ENCODE measurements at places on chromosomes 2 and 18.

- DNase-seq: no peak
These were observed 65.4 kb downstream of the EPAS1 start for GRCh38 chr2:46362667-46363012.

- DNase-seq: peak; percentile 44
These were observed 9.1 kb upstream of the MALT1 start for GRCh38 chr18:58662118-58662517.

GRCh38 chr2:196783431-196784094 lies 15.9 kb downstream of the GTF3C3 start:
- peak; percentile 67 for DNase-seq

DNA sequence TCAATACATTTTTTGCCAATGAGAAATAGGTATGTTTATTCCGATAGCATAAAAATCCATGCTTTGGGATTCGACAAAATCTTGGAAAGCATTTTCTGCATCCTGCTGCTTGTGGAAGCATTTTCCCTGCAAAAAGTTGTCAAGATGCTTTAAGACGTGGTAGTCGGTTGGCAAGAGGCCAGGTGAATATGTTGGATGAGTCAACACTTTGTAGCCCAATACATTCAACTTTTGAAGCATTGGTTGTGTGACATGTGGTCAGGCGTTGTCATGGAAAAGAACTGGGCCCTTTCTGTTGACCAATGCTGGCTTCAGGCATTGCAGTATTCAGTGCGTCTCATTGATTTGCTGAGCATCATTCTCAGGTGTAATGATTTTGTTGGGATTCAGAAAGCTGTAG lies 764.5 kb downstream of the TRIB2 start:
- DNase-seq: peak; percentile 1

GRCh38 chr2:105621038-105621437 lies 123.7 kb upstream of the NCK2 start:
- DNase-seq: no peak

GRCh38 chr2:48566592-48567310 lies 36.8 kb downstream of the STON1 start:
- DNase-seq: no peak

- DNase-seq: no peak
These were observed 38.3 kb downstream of the APLF start for GRCh38 chr2:68505603-68506159.

DNA sequence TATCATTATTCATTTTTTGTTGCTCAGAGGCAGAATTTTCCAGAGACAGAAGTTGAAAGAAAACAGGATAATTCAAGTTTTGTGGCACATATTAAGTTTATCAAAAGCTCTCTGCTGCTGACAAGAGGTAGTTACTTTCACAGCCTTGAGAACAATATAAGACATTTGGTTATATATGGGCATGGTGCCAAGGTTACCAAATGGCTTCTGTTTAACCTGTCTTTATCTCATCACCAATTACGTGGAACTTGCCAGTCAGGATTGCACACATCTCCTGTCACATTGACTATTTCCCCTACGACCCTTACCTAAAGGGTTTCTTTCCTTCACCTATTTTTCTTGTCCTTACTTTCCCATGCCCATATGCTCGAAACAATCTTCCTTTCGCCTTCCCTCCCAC lies 35.9 kb downstream of the KLF7 start:
- DNase-seq: no peak

- DNase-seq: no peak
These were observed 31.2 kb downstream of the ASB1 start for GRCh38 chr2:238457927-238458324.

DNA sequence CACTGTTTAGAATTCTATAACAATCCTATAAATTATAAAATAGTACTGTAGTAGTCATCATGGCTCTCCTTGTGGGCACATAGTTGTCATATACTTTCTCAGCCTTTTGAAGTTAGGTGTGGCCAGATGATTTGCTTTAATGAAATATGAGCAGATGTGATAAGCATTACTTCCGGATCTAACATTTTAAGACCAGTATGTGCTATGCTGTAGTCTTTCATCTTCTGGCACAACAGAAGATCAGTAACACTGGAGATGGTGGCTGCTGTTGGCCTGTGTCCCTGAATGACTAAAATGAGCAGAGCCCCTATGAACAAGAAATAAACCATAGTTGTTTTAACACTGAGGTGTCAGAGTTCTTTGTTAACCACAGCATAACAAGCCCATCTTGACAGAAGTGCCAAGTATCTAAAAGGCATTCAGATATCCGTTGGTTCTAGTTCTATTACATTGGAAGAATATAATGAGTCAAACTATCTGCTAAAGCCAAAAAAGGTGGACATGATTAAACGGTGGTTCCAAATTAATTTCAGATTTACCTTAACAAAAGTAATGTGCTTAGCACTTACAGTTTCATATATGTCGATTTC lies 6.3 kb downstream of the MEX3C start:
- DNase-seq: no peak

GRCh38 chr2:29273004-29273684 lies 157.9 kb downstream of the CLIP4 start:
- no peak for DNase-seq

GRCh38 chr2:190627448-190628412 lies 21.2 kb upstream of the NAB1 start:
- DNase-seq: no peak

- DNase-seq: no peak
These were observed 30.5 kb upstream of the SNED1 start for GRCh38 chr2:240967681-240968621.

- DNase-seq: no peak
These were observed 415.5 kb upstream of the SPHKAP start for GRCh38 chr2:228597032-228597431.

DNA sequence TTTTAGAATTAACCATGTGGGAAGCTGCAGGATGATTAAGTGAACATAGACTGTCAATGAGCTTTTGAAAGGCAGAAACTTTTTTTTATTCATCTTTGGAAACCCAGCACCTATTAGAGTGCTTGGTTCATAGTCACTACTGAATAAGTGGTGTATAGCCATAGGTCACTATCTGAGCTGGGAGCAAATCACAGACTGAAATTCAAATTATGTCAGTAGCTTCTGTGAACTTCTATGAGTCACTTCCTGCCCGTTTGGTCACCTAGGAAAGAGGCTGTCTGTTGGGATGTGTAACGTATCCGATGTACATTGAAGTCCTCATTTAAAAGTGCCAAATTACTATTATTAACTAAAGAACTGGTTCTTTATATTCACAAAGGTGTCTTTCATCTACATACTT lies 20.5 kb upstream of the SLC40A1 start:
- DNase-seq: peak; percentile 64

- no peak for DNase-seq
These were observed 50.7 kb downstream of the IL1R2 start for GRCh38 chr2:102042196-102043081.

DNA sequence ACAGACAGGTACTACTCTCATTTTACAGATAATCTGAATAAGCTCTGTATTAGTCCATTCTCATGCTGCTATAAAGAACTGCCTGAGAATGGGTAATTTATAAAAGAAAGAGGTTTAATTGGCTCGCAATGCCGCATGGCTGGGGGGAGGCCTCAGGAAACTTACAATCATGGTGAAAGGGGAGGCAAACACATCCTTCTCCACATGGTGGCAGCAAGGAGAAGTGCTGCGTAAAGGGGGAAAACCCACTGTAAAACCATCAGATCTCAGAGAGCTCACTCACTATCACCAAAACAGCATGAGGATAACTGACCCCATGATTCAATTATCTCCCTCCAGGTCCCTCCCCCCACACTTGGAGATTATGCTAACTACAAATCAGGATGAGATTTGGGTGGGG lies 254.4 kb downstream of the KCNE4 start:
- DNase-seq: peak; percentile 27

DNA sequence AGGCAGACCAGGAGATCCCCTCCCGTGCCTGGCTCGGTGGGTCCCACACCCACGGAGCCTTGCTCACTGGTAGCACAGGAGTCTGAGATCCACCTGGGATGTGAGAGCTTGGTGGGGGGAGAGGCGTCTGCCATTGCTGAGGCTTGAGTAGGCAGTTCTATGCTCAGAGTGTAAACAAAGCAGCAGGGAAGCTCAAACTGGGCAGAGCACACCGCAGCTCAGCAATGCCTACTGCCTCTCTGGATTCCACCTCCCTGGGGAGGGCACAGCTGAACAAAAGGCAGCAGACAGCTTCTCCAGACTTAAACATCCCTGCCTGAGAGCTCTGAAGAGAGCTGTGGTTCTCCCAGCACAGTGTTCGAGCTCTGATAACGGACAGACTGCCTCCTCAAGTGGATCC lies 85.1 kb downstream of the UGP2 start:
- DNase-seq: no peak

DNA sequence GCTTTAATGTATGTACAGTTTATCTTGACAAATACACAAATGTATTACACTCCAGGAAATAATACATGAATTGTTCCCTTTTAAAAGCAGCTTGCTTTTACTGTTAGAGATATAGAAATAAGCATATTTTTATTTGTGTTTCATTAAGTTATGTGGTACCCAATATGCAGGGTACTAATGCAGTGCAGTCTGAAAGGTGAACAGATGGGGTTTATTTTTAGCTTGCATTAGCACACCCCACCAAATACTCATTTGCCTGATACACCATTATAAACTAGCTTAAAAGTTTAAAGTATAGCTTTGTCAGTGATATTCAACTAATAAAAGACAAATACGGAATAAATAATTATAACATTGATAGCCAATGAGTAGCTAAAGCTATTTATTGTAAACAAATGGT lies 394.7 kb upstream of the ZNF804A start:
- no peak for DNase-seq

DNA sequence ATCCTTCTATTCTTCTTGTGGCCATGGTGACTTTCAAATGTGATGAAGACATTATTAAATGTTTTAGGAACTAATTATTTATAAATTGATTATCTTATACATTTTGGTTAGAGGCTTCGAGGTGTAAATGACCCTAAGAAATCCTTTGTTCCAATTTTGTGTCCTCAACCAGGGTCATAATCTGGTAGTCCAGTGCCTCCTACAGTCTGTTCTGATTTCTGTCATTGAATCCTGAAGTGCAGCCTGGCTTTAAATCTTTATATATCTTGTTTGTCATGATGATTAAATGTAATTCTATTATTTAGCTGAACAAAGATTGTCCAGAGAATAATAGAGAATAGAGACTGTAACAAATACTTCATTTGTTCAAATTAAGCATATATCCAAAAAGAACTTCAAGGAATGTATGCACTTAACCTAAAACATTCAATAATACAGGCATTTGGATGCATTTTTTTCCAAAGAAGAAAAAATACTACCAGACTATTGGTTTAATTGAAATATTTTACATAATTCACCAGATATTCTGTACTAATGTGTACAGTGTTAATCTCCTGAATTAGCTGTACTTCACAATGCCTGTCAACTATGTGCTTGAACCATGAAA lies 89.8 kb downstream of the PRPF40A start:
- peak; percentile 37 for DNase-seq

- DNase-seq: no peak
These were observed 236.8 kb downstream of the CAMKMT start for GRCh38 chr2:44598330-44599119.

DNA sequence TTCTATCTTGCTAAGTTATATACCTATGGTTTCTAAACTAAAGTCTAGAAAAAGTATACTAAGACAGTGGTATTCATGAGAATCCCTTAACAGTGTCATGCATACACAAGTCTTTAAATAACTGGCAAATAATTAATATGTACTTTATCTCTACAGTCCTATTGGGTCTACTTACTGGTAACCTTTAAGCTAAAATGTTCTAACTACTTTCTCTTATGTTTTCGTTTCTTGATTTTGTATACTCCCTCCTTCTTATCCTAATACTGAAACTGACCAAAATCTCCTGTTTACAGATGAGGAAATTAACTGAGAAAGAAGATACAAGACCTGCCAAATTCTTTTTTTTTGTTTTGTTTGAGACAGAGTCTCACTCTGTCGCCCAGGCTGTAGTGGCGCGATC lies 74.6 kb downstream of the CCDC88A start:
- DNase-seq: no peak

DNA sequence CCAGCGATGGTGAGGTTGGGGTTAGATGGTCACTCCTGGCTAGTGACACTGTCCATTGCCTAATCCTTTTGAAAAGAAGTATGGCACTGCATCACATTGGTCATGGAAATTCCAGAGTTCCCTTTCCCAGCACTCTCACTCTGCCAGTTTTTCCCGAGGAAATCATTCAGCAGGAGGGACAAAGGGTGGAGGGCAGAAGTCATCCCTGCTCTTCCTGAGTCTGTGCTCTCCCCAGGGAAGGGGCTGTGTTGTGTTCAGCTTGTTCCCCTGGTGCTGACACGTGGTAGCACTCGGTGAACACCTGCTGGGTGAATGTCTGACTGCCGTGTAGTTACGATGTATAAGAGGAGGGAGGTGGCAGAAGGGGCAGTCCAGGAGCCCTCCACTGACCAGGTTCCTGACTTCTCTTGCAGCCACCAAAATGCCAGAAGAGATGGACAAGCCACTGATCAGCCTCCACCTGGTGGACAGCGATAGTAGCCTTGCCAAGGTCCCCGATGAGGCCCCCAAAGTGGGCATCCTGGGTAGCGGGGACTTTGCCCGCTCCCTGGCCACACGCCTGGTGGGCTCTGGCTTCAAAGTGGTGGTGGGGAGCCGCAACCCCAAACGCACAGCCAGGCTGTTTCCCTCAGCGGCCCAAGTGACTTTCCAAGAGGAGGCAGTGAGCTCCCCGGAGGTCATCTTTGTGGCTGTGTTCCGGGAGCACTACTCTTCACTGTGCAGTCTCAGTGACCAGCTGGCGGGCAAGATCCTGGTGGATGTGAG lies 21.6 kb downstream of the STEAP3 start:
- no peak for DNase-seq

DNA sequence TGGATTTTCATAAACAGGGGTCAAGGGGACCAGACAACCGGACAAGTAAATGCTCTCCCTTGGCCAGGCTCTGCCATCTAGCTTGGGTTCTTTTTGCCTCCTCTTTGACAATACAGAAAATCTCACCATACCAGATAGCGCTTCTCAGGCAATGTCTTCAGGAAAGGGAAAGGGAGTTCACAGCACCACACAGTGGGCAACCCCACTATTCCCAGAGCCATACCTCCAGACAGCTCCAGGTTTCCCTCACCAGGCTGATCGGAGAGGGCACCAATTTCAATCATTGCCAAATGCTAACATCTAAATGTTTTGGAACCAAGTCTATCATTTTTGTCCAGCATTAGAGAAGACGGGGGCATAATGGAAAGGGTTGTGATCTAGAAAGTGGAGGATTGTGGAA lies 28.1 kb downstream of the CCDC68 start:
- DNase-seq: peak; percentile 24

DNA sequence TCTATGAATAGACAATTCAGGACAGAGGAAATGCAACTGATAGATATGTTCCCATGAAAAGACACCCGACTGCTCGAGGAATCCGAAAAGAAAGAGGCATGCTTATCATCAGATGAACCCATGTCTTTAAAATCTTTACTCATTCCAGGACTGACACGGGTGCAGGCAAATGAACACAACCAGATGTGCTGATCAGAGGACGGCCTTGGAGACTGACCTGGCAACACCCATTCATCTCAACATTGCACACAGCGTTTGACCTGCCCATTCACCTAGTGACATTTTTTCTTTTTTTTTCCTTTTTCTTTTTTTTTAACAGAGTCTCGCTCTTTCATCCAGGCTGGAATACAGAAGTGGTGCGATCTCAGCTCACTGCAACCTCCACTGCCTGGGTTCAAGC lies 377.5 kb downstream of the EIPR1 start:
- no peak for DNase-seq
